ENCODE measurements at places on chromosomes 2 and 18.

- no peak for DNase-seq
These were observed 4.8 kb upstream of the ANKRD62 start for GRCh38 chr18:12088731-12089375.

- DNase-seq: no peak
These were observed 101.5 kb downstream of the ALPK2 start for GRCh38 chr18:58527285-58527951.

GRCh38 chr2:127401757-127402695 lies 14.3 kb upstream of the MAP3K2 start:
- no peak for DNase-seq

DNA sequence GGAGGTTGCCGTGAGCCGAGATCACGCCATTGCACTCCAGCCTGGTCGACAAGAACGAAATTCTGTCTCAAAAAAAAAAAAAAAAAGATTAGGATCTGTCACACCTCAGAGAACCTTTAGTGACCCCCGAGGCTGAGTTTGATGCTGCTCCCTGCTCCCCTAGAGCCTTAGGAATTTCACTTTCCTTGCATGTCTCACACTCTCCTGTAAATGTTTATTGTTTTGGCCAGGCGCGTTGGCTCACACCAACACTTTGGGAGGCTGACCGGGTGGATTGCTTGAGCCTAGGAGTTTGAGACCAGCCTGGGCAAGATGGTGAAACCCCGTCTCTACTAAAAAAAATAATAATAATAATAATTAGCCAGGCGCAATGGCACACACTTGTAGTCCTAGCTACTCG lies 31.5 kb downstream of the SRSF7 start:
- no peak for DNase-seq

- DNase-seq: no peak
These were observed 118.3 kb downstream of the FMNL2 start for GRCh38 chr2:152453129-152453911.

GRCh38 chr2:205882806-205883425 lies 200.6 kb downstream of the NRP2 start:
- DNase-seq: no peak

DNA sequence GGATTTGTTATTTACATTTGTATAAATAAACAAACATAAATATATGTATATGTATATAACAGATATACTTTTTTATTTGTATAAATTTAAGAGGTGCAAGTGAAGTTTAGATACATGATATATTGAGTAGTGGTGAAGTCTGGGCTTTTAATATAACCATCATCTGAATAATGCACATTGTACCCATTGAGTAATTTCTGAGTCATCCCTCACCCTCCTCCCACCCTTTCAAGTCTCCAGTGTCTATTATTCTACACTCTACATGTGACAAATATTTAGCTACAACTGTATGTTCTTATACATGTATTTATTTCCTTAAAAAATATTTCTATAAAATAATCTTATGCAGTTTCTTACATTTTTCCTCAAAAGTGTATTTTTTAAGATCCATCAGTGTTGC lies 358.7 kb upstream of the TFPI start:
- no peak for DNase-seq

GRCh38 chr2:201643216-201643890 lies at the start of gene TMEM237:
TSS of gene TMEM237 (minus strand) at chr2:201643503. CDS start at chr2:201643400, 103 bp downstream.
- no peak for DNase-seq

DNA sequence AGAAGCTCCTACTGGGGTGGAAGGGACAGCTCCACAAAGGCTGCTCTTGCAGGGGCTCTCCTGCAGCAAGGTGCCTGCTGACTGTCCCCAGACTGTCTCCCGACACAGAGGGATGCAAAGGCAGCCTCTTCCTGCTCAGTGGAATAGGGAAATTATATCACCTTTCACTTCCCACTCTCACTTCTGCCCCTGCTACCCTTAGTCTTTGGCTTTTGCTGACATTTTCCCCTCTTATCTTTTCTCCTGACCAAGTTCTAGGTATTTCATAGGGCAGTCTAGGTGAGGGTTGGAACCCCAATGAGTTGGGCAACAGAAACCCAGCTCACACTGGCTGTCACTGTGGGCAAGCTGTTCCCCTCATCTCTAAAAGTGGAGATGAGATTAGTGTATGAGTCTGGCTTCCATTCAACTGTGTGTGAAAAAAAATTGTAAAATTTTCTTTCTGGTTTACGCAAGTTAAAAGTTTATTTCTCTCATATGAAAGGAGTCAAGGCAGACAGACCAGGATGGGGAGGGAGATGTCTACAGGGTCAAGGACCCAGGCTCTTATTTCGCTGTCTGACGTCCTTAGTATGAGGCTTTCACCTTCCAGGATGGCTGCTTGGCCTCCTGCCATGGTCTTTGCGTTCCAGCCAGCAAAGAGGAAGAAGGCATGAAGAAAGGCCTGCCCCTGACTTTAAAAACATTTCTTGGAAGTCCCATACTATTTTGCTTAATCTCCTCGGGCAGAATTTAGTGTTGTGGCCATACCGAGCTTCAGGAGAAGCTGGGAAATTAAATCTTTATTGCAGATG lies 7.5 kb upstream of the MOCOS start:
- peak; percentile 86 for DNase-seq

DNA sequence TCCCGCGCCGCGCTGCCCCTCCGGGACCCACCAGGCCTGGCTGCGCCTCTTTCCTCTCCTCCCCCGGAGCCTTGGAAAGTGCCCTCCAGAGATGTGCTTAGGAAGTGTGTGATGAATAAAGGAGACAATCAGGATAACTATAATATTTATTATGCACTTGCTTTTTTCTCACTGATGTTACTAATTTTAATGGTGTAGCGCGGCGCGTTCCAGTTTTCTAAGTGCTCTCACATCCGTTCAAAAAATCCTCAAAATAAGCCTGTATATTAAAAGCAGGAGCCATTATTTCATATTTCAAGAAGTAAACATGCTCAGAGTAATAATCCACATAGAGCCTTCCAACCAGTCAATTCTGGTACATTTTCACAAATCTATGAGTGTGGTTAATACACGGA lies 941 bp upstream of the MPPE1 start:
- peak; percentile 39 for DNase-seq

- peak; percentile 73 for DNase-seq
These were observed 591 bp downstream of the SLC16A14 start for GRCh38 chr2:230068016-230068650.

GRCh38 chr2:118167026-118167425 lies 78.8 kb downstream of the INSIG2 start:
- DNase-seq: no peak

GRCh38 chr2:205474741-205475415 lies 207.4 kb upstream of the NRP2 start:
- no peak for DNase-seq

DNA sequence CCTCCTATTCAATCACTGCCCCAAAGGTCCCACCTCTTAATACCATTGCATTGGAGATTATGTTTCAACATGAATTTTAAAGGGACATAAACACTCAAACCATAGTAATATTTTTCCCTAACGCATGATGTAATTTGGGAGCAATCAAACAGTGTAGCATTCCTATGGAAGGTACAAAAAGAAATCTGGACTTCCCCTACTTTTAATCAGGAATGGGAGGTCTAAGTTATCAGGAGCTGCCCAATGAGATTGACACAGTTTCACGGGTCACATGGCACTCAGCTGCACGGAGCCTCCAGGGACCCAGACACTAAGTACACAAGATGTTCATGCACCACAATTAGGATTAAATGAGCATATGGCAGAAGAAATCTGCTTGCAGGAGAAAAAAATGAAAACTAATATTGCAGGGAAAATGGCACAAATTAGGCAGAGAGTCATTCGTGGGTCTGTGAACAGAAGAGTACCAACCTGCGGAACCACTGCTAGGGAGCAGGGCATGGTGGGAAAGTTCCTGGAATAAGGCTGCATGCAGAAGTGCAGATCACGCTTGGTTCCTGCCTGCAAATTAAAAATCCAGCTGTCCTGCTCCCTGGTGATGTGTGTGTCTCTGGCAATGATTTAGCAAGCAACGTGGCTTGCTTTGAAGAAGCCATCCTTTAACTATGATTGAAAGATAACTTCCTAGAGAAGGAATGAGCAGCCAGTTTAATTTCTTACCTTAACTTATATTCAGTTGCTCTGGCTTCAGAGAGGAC lies 326.6 kb upstream of the ID2 start:
- DNase-seq: no peak

DNA sequence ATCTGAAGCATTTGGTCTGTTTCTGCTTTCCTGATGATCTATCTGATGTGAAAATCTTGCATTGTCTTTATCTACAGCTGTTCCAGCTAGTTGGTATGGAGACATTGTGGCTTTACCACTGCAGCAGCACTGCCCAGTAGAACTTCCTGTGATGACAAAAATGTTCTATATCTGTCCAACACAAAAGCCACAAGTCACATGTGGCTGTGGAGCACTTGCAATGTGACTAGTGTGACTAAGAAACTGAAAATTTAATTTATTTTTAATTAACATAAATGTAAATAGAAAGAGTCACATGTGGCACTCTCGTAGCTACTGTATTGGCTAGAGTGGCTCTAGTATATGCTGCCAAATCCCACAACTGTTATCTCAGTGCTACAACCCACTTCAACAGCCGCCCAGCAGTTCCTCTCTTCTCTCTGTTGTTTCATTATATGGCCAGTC lies 425.7 kb downstream of the SETBP1 start:
- DNase-seq: peak; percentile 91

DNA sequence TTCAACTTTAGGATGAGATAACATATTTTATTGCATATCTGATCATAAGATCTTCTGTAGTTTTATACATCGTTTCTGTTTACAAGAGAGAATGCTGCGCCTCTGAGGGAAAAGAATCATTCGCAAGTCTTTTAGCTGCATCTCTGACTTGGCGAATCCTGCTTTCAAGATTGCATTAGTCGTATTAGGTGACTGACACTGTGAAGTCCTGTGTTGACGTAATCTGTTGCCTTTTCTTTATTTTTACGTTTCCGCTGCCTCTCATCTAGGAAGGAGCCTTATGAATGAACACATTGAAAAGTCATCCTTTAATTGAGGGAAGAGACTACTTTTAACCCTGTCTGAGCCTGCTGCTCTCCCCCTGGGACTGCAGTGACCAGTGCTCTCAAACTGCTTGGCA lies 101.5 kb downstream of the LDLRAD4 start:
- no peak for DNase-seq

DNA sequence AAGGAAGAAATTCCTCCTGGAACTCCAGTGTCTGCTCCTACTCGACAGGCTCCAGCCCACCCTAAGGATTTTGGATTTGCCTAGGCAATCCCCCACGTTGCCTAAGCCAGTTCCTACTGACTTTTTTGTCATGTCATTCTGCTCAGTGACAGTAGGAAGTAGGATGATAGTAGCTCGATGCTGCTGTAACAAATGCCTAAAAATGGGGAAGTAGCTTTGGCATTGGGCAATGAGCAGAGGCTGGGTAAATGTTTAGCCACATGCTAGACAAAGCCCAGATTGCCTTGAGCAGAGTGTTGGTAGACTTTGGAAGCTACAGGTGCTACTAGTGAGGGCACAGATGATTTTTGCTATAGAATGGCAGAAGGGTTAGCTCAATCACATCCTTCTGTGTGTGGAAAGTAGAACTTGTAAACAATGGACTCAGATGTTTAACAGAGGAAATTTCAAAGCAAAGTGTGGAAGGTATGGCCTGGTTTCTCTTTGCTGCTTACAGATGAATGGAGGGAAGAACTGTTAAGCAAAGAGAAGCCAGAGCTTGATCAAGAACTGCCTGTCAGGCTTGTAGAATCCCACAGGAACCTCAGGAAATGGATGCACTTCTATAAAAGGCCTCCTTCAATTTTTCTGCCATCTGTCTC lies 154.8 kb downstream of the RNF144A start:
- DNase-seq: peak; percentile 78

DNA sequence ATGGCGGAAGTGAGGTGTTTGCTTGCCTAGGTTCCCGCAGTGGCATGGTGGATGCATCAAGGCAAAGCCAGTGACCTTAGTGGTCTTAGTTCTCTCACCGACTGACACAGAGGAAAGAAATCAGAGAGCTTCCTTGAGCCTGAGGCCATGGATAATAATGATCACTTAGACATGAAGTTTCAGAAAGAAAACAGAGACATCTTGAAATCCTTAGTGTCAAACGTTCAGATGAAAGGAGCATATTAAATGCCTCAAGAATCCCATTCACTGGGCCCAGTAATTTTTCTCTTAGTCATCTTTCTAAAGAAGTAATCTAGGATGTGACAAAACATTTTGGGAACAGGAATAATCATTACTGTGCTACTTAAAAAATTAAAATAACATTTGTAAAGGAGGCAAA lies 35.2 kb downstream of the COPS8 start:
- no peak for DNase-seq

DNA sequence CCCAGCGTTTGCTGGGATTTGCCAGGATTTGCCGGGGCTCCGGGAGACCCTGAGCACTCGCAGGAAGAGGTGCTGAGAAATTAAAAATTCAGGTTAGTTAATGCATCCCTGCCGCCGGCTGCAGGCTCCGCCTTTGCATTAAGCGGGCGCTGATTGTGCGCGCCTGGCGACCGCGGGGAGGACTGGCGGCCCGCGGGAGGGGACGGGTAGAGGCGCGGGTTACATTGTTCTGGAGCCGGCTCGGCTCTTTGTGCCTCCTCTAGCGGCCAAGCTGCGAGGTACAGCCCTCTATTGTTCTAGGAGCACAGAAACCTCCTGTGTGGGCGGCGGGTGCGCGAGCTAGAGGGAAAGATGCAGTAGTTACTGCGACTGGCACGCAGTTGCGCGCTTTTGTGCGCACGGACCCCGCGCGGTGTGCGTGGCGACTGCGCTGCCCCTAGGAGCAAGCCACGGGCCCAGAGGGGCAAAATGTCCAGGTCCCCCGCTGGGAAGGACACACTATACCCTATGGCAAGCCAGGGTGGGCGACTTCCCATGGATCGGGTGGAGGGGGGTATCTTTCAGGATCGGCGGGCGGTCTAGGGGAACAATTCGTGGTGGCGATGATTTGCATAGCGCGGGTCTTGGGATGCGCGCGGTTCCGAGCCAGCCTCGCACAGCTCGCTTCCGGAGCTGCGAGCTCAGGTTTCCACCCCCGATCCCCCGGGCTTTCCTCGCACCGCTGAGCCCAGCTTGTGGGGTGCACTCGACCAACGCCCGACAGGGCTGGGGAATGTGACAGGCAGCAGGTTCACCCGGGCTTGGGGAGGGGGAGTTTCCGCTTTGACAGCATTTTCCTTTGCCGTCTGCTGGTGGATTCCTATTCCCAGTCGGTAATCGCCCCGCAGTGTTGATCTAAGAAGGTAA lies 2.8 kb downstream of the ONECUT2 start:
- DNase-seq: peak; percentile 91

GRCh38 chr18:66510357-66511045 lies 93.4 kb downstream of the CDH19 start:
- DNase-seq: no peak

- DNase-seq: no peak
These were observed 217.6 kb upstream of the NRP2 start for GRCh38 chr2:205464681-205465080.

- no peak for DNase-seq
These were observed 35.0 kb downstream of the SLC14A2 start for GRCh38 chr18:45650321-45650720.
